Activated T-helper 1 cell treated with anti-CD3 and anti-CD28 coated beads, Interleukin-2, amount 50 U/mL, for 16 hours (primary cell): ENCODE measurements at places on chromosomes 12 and 14.

DNA sequence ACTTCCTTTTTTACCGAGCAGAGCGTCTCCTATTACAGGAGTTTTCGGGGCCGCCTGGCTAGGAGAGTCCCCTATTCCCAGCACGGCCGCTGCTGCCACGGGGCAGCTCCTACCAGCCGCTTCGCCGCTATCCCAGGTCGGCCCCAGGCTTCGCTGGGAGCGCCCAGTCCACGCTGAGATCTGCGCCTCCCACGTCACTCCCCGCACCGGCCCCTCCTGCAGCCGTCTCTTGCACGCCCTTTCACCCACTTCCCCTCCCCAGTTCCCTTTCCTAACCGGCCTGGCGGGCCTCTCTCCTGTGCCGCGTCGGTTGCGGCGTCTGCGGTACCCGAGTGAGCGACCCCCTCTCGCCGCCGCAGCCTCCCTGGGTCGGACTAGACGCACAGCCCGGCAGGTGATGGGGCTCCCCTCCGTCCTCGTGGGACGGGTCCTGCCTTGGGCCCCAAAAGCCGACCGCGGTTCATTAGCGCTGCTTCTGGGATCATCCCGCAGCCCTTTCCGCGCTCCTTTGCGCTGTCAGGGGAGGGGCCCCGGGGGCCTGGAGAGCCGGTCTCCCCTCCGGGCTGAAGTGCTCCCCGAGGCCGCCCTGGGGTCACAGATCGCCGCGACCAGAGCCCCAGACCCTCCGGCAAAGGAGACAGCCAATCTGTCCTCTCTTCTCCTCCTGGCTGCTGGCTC, 1318.4 kb downstream of the TMEM121 start:
- peak; percentile 37 for DNase-seq

DNA sequence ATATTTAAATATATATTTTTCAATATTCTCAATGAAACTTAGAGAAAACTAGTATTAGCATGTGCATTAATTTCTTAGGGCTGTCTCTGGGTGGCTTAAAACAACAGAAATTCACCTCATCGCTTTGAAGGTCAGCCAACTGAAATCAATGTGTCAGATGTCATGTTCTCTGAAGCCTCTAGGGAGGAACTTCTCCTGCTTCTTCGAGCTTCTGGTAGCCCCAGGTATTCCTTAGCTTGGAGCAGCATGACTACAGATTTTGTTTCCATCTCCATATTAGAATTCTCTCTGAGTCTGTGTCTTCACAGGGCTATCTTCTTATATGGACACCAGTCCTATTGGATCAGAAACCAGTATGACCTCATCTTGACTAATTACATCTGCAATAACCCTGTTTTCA, 221.5 kb downstream of the PDZRN4 start:
- no peak for DNase-seq

DNA sequence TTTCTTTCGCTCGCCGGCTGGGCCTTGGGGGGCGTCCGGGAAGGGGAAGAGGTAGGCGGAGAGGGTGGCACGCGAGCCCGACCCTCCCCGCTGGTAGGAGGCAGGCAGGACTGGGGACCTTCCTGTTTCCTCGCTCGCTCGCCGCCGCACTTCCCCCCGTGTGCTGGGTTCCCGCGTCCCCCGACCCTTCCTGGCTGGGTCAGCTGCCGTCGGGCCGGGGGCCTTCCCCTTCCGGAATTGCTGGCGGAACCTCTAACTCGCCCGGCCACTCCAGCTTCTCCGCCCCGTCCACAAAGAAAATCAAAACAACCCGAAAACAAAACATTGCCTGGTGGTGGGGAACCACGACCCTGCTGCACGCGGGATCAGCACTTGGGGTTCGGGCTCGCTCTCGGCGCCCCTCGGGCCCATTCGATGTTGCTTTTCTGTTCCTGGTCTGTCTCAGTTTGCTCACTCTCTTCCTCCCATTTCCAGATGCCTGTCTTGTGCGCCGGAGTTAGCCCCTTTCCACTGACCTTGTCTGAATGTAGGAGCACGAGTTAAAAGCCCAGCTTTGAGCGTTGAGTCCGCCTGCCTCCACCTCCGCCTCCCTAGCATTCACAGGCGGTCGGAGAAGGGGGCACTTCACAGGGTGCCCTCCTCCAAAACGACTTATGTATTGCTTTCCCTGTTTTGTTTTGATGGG, 581 bp downstream of the PAPOLA start:
- DNase-seq, result peak; percentile 2

- no peak for DNase-seq
Observed at GRCh38 chr14:35243956-35244355, 48.2 kb upstream of the PSMA6 start.

DNA sequence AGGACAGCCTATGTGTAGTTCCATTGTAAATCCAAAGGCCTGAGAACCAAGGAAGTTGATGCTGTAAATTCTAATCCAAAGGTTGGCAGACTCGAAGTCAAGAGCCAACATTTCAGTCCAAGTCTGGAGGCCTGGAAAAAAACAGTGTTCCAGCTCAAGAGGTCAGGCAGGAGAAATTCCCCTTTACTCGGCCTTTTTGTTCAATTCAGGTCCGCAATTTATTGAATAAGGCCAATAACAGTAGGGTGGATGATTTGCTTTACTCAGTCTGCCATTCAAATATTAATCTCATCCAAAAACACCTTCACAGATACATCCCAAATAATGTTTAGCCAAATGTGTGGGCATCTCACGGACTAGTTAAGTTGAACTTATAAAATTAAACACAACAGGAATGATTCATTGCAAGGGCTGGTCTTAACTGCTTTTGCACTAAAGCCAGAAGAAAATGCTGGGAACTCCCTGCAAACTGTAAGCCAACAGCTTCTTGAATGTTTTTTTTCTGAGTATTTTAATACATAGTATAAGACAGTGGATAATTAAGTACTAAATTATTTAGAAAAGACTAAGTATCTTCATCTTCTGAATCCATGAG, 197.4 kb upstream of the GARIN6 start:
- DNase-seq, result no peak

GRCh38 chr12:114073076-114073475, 107.0 kb upstream of the RBM19 start:
- no peak for DNase-seq

GRCh38 chr12:56021889-56022497, 1.1 kb downstream of the IKZF4 start:
- no peak for DNase-seq

DNA sequence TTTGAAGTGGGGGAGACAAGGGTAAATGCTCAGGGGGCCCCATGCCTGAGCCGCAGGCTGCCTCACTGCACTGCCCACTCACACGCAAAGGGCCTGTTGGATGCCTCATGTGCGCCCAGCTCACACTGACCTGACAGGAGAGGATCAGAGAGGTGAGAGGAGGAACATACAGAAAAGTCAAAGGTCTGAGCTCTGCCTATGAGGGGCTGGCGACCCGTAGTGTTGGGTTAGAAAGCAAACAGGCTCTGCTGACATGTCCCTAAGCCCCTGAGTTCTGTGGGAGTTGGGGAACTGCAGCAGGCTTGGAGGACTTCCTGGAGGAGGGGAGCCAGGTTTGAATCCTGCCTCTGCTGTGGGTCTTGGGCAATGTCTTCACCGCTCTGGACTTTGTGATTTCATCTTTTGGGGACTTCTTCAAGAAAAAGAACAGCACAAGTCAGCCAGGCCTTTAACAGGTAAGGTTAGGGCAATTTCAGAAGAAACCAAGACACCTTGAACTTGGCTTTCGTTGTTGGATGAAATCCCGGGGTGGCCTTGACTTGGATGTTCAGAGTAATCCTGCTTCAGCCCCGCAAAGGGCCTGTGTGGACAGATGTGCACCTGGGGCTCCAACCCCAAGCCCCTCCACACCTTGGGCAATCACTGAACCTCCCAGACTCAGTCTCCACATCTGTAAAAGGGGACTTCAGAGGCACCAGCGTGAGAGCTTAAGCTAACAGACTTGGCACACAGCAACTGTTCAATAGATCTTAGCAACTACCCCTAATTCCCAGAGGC, 116.8 kb downstream of the SCARB1 start:
- DNase-seq, result no peak

- DNase-seq, result no peak
Observed at GRCh38 chr12:129941618-129942017, 37.8 kb upstream of the TMEM132D start.

- no peak for DNase-seq
Observed at GRCh38 chr14:85579942-85580341, 50.0 kb downstream of the FLRT2 start.

- no peak for DNase-seq
Observed at GRCh38 chr12:13195250-13195649, 1.3 kb upstream of the EMP1 start.

DNA sequence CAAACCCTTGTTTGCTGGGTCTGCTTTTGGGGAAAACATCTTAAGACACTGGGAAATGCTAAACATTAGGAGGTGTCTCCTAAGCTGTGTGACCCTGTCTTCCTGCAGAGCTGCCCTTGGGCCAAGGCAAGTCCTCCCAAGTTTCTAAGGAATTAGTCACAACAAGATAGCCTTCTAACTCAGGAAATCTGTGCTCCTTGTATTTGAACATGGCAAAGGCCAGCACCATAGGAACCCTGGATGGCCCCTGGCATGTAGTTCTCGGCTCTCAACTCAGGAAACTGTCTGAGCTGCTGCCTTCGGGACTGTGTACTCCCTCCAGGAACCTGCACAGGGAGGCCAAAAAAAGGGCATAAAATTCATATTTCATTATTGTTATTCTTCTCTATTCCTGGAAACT, 37.6 kb upstream of the LTBP2 start:
- DNase-seq, result no peak

DNA sequence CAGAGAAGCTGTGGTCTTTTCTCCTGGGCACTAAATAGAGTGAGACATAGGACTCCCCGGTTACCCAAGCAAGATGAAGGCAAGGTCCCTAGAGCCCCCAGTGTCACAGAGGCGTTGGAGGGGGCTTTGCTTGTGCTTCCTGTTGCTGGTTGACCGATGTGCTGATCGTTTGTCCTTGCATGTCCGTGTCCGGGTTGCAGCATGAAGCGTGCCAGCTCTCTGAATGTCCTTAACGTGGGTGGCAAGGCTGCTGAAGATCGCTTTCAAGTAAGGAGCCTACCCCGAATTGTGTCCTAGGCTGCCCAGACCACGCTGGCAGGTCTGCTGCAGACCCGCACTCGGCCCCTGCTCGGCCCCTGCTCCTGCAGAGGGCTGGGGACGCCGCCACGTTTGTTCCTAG, 23.1 kb downstream of the XRCC3 start:
- DNase-seq, result no peak

- DNase-seq, result no peak
Observed at GRCh38 chr12:66235626-66236281, 46.7 kb downstream of the IRAK3 start.

DNA sequence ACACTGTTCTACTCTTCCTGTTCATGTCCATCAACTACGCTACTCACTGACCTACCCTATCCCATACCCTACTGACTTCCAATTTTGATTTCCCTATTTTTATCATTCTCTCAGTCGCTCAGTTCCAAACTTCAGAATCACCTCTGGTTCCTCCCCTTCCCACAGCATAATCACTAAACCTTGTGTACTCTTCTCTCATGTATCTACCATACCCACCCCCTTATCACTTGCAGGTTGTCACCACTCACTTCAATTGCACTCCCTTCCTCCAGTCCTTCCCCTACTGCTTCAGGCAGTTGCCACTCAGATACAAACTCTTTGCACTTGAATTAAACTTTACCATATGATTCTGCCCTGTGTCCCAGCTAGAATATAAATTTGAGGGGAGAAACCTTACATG, 6.3 kb downstream of the RACGAP1 start:
- DNase-seq, result no peak

DNA sequence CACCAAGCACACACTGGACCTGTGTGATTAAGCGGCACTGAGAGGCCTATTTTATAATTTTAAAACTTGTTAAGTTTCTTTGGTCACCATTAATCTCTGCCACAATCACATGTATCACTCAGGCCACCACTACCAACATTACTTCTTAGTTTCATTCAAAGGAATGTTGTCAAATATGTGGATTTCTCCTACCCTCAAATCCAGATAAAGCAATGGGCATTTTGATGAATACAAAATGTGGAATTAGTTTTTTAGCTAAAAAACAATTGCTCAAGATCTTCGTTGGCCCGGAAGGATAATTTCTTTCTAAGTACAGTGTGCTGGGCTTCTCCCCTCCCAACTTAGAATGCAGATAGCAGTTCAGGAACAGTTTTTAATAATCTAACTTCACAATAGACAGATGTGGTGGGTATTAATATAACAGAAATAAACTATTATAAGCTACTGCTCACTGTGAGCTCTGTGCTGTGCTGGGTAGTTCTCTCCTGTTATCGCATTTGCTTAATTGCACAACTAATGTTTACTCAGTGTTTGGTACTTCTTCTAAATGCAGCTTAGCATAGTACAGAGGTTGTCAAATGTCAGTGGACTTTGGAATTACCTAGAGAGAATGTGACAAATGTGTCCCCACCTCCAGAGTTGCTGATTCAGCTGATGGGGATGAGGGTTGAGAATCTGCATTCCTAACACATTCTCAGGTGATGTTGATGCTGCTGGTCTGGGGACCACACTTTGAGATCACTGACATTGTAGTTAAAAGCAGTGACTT, 266.7 kb upstream of the AMIGO2 start:
- DNase-seq, result no peak

GRCh38 chr12:100127766-100128511, 14.7 kb downstream of the BLTP3B start:
- DNase-seq, result no peak

DNA sequence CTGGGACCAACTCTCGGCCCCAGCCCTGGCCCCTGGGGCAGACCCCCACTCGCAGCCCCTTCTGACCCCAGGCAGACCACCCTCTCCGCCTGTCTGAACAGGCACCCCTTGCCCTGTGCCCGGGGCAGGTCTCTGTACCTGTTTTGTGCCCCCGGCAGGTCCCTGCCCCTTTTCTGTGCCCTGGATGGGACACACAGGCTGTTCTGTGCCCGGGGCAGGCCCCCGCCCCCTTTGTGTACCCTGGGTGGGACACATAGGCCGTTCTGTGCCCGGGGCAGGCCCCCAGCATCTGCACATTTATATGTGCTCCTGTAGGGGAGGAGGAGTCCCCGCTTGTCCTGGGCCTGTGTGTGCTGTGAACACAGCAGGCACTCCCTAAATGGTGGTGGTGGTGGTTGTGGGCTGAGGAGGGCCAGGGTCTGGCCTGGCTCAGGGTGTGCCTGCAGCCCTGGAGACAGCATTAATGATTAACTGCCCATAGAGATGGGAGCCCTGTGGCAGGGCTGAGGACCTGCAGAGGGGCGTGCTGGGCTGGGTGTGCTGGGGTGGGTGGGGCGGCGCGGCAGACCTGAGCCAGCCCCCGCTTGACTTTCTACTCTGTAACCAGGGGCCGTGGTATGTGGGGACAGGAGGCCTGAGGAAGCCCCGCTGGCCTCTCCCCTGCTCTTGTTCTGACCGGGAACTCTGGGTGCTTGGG, 3.7 kb downstream of the FBRSL1 start:
- DNase-seq, result no peak

- DNase-seq, result no peak
Observed at GRCh38 chr12:79553863-79554574, 136.7 kb downstream of the PAWR start.
